Cerebellar cortex (tissue), 1 donor: ENCODE measurements at places on chromosomes 12 and 14.

- DNase-seq: no peak
Observed at GRCh38 chr12:83388551-83388950, 701.8 kb downstream of the TMTC2 start.

DNA sequence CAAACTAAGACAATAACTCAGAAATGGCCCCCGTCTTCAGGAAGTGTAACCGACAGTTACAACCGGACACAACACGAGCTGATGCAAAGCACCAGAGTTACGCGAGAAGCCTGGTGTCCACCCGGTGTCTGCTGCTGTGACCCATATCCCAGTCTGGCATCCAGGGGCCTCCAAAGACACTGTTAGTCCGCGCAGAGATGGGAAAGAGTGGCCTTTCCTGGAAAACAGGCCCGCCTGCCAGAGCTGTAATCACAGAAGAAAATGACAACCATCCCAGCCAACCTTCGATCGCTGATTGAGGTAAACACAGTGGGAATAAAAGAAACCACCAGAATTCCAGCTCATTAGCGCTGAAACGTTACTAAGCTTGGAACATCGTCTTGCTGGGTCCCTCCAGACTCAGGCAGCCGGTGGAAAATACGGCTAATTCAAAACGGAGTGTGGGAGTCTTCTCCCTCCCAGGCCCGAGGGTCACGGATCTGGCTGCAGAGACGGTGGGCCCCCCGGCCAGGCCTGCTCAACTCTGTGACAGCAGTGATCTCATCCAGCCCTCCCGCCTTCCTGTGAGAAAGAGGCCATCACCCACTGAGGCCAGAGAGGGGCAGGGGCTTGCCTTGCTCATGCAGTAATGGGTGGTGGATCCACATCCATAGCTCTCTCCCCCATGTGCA, 273.9 kb upstream of the RTL1 start:
- DNase-seq: no peak

- DNase-seq: no peak
Observed at GRCh38 chr12:122841544-122842321, 6.5 kb downstream of the HIP1R start.

DNA sequence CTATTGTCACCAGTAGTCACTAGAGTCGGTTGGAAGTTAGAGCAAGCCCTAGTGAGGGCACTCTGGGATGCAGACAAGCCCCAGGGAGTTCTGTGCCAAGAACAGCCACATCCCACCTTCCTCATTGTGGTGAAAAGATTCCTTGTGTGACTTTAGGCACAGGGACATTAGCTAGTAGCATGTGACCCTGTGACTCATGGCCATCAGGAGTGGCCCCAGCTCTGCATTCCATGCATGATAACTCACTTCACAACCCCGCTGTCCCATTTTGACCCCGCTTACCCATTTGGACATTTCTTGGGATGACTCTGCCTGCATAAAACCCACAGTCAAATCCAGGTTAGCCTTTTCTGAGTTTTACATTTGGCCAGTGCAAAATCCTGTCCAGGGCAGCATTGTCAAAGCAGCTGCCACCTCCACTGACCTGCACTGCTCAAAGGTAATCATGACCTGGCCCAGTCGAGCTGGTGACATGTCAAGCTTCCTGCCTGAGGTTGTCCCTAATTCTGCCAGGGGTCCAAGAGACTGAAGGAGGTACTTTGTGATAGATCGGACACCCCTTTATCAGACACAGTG, 430.5 kb downstream of the DPF3 start:
- no peak for DNase-seq

- DNase-seq: peak; percentile 4
Observed at GRCh38 chr12:4383304-4383865, 3.9 kb upstream of the FGF23 start.

DNA sequence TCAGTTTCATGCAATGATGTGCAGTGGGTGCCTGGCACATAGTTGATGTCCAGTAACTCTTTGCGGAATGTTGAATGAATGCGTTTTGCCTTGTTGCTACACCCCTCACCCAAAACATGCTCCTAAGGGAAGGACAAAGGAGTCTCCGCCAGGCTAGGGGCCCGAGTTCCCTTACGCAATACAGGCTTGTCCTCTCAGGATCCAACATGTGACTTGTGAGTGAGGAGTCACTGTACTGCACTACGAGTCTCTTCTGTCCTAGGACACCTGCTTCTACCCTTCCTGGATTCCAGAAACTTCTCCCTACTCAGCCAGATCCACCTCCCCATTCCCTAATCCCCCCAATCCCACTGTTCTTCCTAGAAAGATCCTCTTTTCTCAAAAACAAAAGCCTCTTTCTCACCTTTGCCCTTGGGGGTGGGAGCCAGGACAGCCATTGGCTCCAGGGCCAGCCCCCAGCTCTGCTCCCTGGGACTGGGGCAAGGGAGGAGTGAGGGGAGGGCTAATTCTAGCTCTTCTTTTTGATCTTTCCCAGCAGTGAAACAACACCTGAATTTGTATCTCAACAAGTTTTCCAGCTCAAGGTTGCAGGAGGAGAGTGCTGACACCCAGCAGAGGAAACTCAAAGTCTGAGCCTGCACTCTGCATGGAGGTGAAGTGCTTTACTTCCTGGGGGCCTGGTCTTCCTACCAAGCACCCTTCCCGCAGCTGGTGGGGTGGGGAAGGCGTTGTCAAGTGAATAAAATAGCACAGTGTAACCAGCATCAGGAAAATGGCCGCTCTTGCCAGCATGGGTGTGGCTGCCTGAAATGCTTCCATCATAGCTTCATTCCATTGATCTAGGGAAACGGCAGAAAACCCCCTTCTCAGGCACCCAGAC, 3.4 kb upstream of the OTUB2 start:
- DNase-seq: no peak

DNA sequence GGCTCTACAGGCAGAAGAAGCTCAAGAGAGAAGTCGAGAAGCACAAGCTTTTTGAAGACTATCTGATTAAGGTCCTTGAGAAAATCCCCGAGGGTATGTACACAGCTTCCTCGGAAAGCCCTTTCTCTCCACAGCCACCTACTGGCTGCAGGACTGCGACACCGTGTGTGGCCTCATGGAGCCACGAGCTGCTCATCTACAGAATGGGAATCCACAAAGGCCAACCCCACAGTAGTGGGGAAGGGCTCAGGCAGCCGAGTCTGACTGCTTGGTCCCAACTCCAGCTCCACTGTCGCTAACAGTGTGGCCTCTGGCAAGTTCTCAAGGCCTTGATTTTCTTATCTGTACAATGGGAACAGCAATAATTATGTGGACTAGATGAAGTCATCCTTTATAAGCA, 2.5 kb downstream of the CCDC197 start:
- no peak for DNase-seq

DNA sequence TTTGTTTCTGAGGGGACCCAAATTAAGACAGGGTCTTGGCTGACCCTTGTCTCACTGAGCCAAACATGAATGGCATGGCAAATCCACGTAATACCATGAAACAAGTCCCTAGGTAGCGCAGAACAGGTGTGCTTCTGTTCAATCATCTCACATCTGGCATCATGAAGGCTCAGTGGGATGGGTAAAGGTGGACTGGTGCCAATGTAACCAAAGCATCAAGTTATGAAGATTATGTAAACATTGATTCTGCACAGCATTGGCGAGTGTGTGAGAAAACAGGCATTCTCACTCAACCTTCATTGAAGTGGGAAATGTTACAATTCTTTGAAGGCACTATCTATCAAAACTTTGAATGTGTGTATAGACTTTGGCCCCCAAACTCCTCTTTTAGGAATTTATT, 41.9 kb downstream of the PTGER2 start:
- no peak for DNase-seq

DNA sequence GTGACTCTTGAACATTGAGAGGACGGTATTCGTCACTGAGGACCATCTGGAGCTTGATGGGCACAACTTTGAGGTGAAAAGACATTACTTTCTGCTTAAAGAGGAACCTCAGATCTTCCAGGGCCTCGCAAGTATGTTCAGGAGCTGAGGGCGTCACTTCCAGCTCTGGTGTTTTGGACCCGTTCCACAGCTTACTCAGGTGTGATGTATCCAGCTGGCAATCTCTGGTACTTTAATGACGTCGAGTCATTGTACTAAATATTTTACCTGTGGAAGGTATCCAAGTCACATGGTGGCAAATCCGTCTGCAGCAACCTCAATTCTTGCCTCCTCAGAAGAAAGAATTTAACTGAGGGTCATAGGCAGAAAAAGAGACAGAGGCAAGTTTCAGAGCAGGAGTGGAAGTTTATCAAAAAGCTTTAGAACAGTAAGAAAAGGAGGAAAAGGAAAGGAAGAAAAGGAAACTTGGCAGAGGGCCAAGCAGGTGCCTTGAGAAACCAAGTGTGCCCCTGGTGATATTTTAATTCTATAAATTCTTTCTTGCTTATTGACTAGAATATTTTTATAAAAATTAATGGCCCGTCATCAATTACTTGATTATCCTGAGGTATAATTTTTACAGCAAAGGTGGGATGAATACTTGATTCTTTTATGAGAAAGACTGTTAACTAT, 250.6 kb downstream of the AEBP2 start:
- no peak for DNase-seq

DNA sequence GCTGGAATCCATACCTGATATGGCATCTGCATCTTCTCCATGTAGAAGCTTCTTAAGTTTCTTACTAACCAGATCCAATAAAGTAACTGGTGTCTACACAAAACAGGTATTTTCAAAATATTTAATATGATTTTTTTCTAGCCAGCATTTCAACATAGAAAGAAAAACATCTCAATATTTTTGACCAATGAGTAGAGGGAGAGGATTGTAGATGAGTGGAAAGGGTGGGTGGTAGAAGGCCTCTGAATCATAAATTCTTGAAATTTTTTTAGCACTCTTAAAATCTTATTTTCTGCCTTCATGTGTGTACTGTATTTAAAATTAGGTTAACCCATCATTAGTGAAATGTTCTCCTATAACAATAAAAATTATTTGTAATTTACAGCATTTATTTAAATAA, 18.0 kb downstream of the DEPDC4 start:
- no peak for DNase-seq

DNA sequence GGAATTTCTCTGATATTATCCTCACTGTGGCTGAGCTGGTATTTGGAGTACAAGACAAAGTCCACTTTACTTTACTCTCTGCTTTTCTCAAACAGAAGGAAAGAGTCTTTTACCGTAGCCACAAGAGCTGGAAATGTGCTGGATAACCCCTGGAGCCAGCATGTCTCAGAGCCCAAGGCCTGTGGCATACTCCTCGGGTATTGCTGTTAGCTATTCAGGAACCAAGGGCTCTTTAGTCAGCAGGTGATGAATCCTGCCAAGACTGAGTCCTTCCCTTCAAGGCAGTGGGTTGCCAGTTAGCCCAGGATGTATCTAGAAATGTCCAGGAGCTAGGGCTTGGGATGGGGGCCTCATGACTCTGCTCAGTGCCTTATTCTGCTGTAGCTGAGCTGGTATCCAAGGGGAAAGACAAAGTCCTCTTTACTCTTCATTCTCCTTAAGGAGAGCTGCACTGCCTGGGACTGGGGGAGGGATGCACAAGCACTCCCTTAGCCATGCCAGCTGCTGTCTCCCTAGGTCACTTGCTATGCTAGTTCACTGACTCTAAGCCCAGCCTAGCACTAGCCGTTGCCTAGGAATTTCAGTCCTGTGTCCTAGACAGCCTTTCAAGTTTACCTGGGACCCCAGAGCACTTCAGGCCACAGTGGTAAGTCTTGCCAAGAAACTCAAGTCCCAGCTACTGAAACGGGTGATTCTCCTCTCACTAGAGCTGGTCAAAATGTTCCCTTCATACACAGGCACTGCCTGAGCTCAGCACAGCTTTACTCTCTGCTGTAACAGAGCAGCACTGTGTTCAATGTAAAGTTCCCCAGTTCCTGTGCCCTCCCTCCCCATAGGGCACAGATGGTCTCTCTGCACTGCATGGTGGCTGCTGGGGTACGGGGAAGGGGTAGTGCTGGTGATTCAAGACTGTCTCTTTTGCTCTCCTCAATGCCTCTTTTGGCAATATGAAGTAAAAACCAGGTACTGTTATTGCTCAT, 136.4 kb downstream of the SLC35F4 start:
- DNase-seq: no peak

DNA sequence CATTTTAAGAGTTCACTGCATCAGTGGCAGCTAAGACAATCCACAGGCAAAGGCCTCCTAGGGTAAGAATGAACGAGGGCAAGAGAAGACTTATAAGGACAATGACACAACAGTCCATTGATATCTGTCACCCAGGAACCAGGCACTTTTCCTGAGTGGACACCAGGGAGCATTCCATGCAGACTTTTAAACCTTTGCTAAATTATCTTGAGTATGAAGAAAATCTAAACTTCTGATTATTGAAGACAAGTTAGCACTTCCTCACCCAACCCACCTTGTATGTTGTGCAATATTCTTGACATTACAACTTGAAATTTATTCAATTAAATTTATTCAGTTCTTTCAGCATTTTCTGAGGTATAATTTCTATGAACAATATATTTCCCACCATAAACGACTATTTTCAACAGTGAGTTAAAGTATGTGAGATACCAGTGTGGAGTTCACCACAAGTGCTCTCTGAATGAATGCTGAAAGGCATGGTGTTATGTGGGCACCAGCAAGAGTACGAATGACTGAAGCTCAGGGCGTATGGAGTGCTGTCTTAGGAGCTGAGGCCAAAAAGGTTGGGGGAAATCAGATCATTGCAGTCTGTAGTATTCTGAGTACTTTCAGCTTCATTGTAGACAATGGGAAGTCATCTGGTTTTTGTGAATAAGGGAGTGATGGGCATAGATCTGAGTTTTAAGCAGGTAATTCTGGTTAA, 124.3 kb upstream of the LMNTD1 start:
- DNase-seq: no peak

DNA sequence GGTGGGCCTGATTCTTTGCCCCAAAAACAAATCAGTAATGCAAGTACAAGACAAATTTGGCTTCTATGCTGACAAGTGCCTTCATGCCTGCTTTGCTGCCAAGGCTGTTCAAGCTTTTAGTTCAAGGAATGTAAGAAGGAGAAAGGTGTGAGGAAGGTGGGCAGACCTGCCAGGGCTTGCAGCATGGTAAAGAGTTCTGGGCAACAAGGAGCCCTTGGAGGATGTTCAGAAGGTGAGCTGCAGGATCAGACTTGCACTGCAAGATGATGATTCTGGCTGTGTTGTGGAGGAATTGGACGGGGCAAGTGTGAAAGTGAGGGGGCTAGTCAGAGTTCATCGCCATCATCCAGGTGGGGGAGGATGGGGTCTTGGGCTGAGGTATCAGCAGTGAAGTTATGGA, 167.9 kb downstream of the NUAK1 start:
- DNase-seq: no peak

DNA sequence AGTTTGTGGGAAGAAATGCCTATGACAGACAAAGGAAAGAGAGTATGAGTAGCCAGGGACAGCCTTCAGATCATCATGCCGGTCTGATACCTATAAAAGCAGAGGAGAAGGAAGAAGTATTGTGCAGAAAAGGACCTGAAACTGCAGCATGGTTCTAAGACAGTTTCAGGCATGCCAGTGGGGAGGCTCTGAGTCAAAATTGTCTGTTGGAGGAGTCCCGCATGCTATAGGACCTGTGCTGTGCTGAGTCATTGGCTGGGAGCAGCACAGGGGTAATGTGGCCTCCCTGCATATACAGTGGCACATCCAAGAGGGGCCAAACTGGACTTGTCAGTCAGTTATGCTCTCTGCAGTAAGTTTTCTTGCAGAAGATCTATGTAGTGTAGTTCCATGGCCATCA, 40.7 kb downstream of the NEUROD4 start:
- DNase-seq: no peak

GRCh38 chr14:84029246-84029645, 1500.7 kb upstream of the FLRT2 start:
- DNase-seq: no peak
